ENCODE measurements at places on chromosomes 11 and 22. TPM values are rescaled to one million over a fixed set of nuclear protein-coding genes. Genes with fewer than 3 reads are reported as not detected.

- DNase-seq: no peak
Measured at GRCh38 chr22:43572710-43573109, 160.9 kb downstream of the MPPED1 start.

- DNase-seq: no peak
Measured at GRCh38 chr11:66002648-66003225, 434 bp downstream of the BANF1 start.

DNA sequence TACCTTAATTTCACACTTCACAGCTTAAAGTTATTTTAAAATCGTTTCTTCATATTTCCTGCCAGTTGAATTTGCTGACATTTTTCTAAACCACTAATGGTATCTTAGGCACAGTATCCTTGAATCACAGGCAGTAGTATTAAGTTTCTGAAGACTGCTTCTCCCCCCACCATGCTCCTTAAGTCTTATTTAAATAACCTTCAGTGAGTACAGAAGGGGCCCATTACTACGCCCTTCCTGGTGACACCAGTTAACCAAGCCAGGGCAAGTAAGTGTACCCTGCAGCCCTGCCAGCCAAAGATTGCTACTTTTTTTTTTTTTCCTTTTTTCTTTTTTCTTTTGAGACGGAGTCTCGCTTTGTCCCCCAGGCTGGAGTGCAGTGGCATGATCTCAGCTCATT lies 19.9 kb downstream of the KDM2A start:
- DNase-seq: no peak

DNA sequence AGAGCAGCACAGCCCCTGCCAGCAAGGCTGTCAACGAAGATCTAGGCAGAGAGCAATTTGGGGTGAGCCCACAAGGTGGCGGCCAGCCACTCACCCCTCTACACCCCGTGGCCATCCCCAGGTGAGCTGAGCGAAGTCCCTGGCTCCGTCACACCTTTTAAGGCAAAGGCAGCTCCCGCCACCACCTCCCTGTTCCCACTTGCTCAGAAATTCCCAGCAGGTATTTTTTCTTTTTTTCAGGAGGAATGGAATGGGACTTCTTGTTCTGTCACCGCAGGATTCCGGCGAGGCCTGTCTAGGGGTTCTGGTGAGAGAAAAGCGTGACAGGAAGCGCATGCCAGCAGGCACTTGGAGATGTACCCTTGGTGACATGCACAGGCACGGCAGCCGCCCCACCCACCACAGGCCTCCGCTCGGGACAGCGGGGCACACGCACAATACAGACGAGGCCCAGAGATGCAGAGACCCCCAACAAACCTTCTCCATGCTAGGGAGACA lies 10.0 kb downstream of the RPL3 start:
- DNase-seq: no peak

GRCh38 chr11:80593648-80594374 lies 1153.0 kb upstream of the TENM4 start:
- no peak for DNase-seq

DNA sequence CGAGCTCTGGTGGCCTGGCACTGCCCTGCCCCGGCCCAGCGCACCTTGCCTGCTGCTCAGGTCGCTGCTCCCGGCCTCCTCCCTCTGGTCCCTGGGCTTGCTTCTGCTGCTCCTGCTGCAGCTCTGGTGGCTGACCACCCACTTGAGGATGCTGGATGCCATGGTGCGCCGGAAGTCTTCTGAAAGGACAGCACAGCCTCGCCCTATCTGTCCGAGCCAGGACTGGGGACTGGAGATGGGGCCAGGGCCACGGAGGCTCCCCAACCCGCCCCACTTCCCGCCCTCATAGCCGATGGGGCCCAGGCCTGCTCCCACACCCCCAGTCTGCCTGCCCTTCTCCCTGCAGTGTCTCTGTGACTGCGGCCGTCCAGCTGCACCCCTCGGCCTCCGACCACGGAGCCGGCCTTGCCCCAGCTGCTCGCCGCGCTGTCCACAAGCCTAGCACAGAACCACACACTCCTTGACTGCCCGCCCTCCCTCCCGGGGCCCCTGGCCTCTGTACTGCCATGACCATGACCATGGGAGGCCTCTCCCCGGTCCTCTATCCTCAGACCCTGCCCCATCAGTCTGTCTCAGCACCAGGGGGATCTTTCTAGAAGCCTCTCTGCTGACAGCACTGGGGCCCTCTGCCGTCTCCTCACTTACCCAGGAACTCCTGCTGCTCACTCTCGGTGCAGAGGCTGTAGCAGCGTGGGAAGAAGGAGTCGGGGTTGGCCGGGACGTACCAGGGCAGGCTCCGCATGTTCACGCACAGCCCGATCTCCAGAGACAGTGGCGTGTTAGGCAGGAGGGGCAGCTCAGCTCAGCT lies 12.7 kb downstream of the TTLL8 start:
- no peak for DNase-seq

DNA sequence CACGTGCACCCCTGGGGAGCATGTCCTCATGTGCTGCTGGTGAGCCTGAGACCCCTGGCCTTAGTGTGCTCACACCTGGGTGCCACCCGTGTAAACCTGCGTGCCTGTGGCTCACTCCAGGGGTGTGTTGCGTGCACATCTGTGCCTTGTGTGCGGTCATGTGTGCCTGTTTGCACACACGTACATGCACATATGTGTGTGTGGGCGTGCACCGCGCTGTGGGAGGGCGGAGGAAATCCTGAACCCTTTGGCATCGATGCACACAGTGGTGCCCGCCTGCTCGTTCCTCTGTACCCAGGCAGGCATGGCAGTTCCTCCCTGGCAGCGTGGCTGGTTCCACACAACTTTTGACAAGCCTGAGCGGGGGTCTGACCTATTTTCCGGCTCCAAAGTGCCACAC lies 1181.9 kb downstream of the BRD1 start:
- no peak for DNase-seq

- no peak for DNase-seq
Measured at GRCh38 chr11:92775003-92775676, 194.3 kb upstream of the MTNR1B start.

GRCh38 chr22:50015451-50016307 lies 3.1 kb upstream of the IL17REL start:
- DNase-seq: peak; percentile 49

- DNase-seq: no peak
Measured at GRCh38 chr22:39871008-39871798, 22.4 kb downstream of the ENTHD1 start.

Gene PHF21B
- total RNA-seq: 0.36 TPM

Gene VWA5A
- 4.4 TPM for total RNA-seq

Gene TECTA
- total RNA-seq: 0.39 TPM

Gene OR56A4
- total RNA-seq: not detected

Gene APOL5
- not detected for total RNA-seq
